ENCODE measurements at places on chromosomes 16 and 17. TPM values are rescaled to one million over a fixed set of nuclear protein-coding genes. Genes with fewer than 3 reads are reported as not detected.

- no peaks in the 10 kb centered on the region for H3K36me3 ChIP-seq
- DNase-seq: no peak
- H3K4me1 ChIP-seq: no peaks in the 10 kb centered on the region
- no peak overlapping the region for H3K27ac ChIP-seq
Measured at GRCh38 chr16:24098896-24099295, 157.2 kb upstream of the CACNG3 start.

DNA sequence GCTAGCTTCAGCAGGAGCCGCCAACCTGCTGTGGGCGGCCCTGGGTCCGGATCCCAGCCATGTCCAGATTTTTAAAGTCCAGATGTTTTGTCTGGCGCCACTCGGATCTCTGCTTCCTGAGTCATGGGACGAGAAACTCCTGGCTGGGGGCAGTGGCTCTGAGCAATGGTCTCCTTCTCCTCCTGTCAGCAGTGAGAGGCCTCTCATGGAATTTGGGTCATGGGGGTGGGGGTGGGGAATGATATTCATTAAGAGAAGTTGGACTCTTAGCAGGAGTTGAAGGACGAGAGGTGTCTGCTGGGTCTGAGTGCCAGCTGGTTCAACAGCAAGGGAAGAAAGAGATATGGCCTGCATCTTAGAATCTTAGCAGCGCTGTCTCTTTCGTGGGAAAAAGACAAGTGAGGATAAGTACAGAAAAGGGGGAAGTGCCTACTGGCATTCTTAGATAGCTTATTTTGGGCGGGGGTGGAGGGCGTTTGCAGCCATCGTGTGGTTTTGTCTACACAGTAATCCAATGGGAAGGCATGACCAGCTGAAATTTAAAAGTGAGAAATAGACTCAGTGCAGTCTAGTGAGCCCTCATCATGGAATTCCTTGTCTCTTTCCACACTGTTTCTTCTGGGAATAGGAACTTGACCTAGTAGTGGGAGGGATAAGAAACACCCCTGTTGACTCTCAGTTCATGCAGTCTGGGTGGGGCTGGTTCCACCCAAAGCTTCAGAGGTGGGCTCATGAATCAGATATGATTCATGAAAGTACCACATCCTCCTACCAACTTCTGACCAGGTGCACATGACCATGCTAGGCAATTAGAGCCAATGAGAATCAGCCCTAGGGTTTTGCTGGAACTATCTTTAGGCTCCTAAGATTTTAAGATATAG lies 80.5 kb downstream of the MYH13 start:
- no peaks in the 10 kb centered on the region for H3K4me1 ChIP-seq
- H3K27ac ChIP-seq: no peak overlapping the region
- peak; percentile 53 for DNase-seq
- H3K4me3 ChIP-seq: no peak overlapping the region
- no peaks in the 10 kb centered on the region for H3K36me3 ChIP-seq

The GDPD3 gene
- 18.1 TPM for total RNA-seq

The SF3B3 gene
- total RNA-seq: 137 TPM

GRCh38 chr16:30030841-30031413 lies at the start of gene TLCD3B:
Gene TLCD3B (minus strand): TSS chr16:30031271. CDS start chr16:30030527, 744 bp downstream.
- no peaks in the 10 kb centered on the region for H3K27me3 ChIP-seq
- no peaks in the 10 kb centered on the region for H3K36me3 ChIP-seq
- no peak within 1 kb of the TSS for H3K4me3 ChIP-seq
- no peak within 1 kb of the TSS for H3K27ac ChIP-seq
- DNase-seq: no peak
- no peaks in the 10 kb centered on the region for H3K4me1 ChIP-seq

DNA sequence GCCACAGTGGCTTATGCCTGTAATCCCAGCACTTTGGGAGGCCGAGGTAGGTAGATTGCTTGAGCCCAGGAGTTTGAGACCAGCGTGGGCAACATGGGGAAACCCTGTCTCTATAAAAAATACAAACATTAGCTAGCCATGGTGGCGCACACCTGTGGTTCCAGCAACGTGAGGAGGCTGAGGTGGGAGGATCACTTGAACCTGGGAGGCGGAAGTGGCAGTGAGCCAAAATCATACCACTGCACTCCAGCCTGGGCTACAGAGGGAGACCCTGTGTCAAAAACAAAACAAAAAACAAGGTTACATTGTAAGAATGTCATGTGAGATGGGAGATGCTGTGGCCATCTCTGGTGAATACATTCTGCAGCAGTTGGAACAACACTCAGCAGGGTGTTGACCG lies 13.5 kb downstream of the DUSP14 start:
- H3K4me1 ChIP-seq: no peaks in the 10 kb centered on the region
- DNase-seq: no peak
- H3K27me3 ChIP-seq: no peaks in the 10 kb centered on the region
- H3K36me3 ChIP-seq: no peaks in the 10 kb centered on the region
- H3K27ac ChIP-seq: no peak overlapping the region
- H3K4me3 ChIP-seq: no peak overlapping the region

The CLEC10A gene
- 7.7 TPM for total RNA-seq

DNA sequence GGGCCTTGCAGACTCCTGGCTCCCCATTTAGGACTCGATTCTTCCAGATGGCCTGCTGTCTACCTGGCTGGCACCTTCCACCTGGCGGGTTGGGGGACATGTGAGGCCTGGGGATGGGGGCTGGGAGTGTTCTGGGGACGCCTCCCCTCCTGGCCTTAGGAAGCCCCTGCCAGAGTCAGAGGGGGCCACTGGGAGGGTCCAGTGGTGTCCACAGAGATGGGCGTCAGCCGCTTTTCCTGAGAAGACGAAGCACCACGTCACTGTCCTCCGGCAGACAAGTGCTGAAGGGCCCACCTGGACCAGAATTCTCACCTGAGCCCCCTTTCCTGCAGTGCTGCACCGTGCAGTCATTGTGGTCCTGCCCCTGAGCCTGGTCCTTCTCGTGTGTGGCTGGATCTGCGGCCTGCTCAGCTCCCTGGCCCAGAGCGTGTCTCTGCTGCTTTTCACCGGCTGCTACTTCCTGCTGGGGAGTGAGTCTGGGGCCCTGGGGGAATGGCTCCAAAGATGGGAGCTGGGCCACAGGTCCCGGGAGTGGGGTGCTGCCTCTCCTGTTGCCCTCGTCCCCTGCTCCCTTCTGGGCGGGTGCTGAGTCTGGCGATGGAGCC lies 2.9 kb downstream of the TMEM235 start:
- no peak overlapping the region for H3K27ac ChIP-seq
- DNase-seq: no peak
- H3K4me3 ChIP-seq: no peak overlapping the region

The HAS3 gene
- 1.3 TPM for total RNA-seq

The UTS2R gene
- not detected for total RNA-seq

GRCh38 chr17:29133121-29133713 lies 47.0 kb downstream of the MYO18A start:
- no peaks in the 10 kb centered on the region for H3K36me3 ChIP-seq
- no peak overlapping the region for H3K4me3 ChIP-seq
- H3K27ac ChIP-seq: peak overlapping the region; percentile 95
- H3K4me1 ChIP-seq: no peaks in the 10 kb centered on the region
- peak; percentile 87 for DNase-seq
- H3K27me3 ChIP-seq: no peaks in the 10 kb centered on the region

Data from aorta (tissue), 5 donors.